ENCODE measurements at places on chromosomes 2 and 18. TPM values are rescaled to one million over a fixed set of nuclear protein-coding genes. Genes with fewer than 3 reads are reported as not detected.

The HRH4 gene
- 0.07 TPM for total RNA-seq

The NMUR1 gene
- total RNA-seq: not detected

The KATNAL2 gene
- 3.1 TPM for total RNA-seq

The RAB11FIP5 gene
- 5.1 TPM for total RNA-seq

The DPYSL5 gene
- total RNA-seq: not detected

The MC2R gene
- total RNA-seq: not detected

The CABLES1 gene
- 73.1 TPM for total RNA-seq

The ABHD1 gene
- 1.5 TPM for total RNA-seq

The TLX2 gene
- not detected for total RNA-seq

The SLC9A4 gene
- total RNA-seq: 0.07 TPM

The SEPTIN2 gene
- 270 TPM for total RNA-seq

The APCDD1 gene
- 0.46 TPM for total RNA-seq

The ZNF397 gene
- total RNA-seq: 63.0 TPM

The MGAT4A gene
- 32.7 TPM for total RNA-seq

The LRRC30 gene
- not detected for total RNA-seq

The POTEJ gene
- not detected for total RNA-seq

The SP140L gene
- total RNA-seq: 154 TPM

The OTOF gene
- not detected for total RNA-seq

The KLHL41 gene
- total RNA-seq: 0.27 TPM

The CASP10 gene
- total RNA-seq: 33.7 TPM

The HOXD11 gene
- not detected for total RNA-seq
